Right atrium auricular region (tissue), 2 donors: ENCODE measurements at places on chromosomes 2 and 18. TPM values are rescaled to one million over a fixed set of nuclear protein-coding genes. Genes with fewer than 3 reads are reported as not detected.

The KCNG3 gene
- total RNA-seq = not detected

GRCh38 chr18:60623331-60623730 lies 250.8 kb upstream of the MC4R start:
- DNase-seq = no peak

DNA sequence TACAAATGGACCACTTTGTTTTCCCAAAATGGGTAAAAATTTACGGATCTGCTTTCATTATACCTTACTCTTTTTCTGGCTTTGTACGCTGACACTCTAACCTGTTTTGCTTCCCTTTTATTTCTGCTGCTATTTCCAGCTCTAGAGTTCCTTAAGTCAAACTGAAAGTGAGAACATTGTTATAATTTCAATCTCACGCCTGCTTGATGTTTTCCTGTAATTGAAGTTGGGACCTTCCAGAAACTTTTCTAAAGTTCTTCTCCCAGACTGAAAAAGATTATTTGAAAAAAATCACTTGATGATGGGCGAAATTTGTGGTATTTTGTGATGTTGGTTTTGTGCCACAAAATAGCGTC lies 1.8 kb downstream of the GLS start:
- no peak for DNase-seq

DNA sequence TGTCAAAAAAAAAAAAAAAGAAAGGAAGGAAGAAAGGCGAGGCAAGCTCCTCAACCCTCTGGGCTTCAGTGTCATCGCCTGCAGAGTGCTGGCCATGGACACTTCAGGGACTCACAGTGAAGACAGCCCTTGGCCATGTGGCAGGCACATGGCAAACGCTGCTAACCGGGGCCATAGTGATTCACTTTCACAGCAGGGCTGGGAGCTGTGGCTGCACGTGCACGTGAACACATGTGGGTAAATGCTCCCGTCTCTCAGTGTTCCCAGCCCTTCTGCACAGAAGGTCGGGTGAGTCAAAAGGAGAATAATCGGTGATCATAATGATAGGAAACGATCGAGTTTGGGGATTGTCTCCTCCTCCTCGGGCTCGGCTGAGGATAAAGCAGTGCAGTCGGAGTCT lies 46.1 kb upstream of the UBE2F start:
- DNase-seq = no peak

- DNase-seq = no peak
Measured at GRCh38 chr18:8609659-8610458, 622 bp downstream of the RAB12 start.

The C2orf78 gene
- total RNA-seq = not detected

The NEMP2 gene
- 3.3 TPM for total RNA-seq

DNA sequence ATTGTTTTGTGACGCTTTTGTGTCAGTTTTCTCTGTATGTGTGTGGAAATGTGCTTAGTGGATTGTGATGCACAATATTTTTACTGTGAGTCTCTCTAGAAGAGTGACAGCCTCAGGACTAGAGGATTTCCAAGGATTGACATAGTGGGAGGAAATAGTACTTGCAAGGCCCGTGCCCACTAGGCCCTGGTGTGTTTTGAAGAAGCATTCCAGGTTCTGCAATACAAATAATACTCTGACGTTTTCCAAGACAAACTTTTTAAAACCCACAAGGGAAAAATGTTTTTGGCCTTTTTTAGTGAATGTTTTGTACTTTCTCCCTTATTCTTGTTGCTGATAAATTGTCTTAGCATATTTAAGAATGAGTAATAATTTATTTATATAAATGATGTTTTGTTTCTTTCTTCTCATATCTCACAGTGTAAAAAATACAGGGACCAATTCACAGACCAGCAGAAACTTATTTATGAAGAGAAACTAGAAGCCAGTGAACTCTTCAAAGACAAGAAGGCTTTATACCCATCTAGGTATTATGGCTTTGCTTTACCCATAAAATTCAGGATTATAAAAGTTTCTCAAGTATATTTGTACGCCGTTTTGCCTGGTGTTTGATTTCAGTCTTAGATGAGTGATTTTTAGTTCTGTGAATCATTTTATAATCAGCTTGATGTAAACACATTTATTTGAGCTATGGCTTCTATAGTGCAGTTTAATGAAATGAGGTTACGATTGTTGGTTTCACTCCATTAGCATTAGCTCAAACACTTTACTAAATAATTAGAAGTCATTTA lies 165.6 kb downstream of the MYO1B start:
- no peak for DNase-seq

The IL36B gene
- not detected for total RNA-seq

DNA sequence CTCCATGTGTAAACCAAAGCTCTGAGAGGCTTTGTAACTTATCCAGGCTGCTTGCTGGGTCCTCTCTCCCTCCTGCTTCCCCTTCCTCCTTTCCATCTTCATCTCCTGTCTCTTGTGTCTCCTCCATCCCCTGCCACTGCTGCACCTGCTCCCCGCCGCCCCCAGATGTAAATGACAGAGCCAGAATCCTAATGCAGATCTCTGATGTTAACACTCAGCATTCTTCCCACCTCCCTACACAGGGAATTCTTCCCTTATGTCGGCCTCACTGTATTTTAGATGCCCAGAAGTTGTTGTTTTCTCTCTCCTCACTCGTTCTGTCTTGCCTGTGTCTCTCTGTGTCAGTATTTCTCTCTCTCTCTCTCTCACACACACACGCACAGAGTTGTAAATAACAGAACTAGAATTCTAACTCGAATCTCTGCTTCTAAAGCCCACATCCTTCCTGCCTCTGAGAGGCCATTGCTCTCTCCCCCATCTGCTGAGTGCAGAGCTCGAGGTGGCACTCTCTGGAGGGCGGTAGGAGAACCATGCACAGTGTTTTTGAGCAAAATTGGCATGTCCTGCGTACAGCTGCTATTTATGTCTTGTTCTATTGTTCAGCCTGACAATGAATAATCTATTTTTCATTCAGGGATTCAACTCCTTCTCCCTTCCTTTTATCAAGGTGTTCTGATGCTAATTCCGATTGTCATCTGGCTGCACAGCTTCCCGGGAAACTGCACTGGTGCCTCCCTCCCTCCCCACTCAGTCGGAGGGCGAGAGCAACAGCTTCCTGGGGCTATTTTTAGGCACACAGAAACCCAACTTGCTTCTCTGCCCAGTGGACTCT lies 219.9 kb downstream of the SH3RF3 start:
- DNase-seq = peak; percentile 46
